ENCODE measurements at places on chromosomes 7 and 10. TPM values are rescaled to one million over a fixed set of nuclear protein-coding genes. Genes with fewer than 3 reads are reported as not detected.
A peak's percentile ranks its signal among the peaks of the same experiment; 100 is the strongest.

GRCh38 chr10:91021901-91022300 lies 101.0 kb upstream of the ANKRD1 start:
- no peak overlapping the region for H3K4me3 ChIP-seq
- H3K27ac ChIP-seq = peak overlapping the region; percentile 36
- no peaks in the 10 kb centered on the region for H3K27me3 ChIP-seq
- no peaks in the 10 kb centered on the region for H3K36me3 ChIP-seq
- H3K4me1 ChIP-seq = peaks cover 8% of the 10 kb centered on the region
- no peak for DNase-seq

DNA sequence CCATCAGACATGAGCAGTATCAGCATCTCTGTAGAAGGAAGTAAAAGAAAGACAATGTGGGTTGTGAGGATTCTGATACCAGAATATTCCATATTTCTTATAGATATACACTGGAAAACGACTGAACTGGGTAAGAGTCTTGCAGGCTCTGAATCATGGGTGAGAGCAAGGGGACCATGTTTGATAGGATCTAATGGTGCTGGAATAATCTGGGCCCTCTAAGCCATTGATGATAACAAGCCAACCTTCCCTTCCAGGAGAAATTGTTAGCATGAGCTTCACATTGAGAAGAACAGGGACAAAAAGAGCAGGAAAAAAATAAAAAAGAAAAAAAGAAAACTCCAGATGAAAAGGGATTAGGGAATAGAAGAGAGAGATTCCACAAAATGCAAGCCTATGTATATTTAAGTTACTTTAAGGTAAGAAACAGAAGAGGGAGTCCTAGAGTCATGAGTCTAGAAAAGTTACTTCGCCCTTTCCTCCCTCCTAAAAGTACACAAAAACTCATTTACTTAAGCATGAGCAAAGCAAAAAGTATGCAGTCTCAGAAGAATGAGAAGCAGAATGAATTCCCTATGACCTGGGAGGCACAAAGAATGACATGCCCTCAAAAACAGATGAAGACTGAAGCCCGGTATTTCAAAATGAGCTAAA lies 181.9 kb downstream of the TMEM26 start:
- H3K27ac ChIP-seq = no peak overlapping the region
- H3K4me3 ChIP-seq = no peak overlapping the region
- no peaks in the 10 kb centered on the region for H3K27me3 ChIP-seq
- H3K36me3 ChIP-seq = no peaks in the 10 kb centered on the region
- no peaks in the 10 kb centered on the region for H3K4me1 ChIP-seq
- no peak for DNase-seq

GRCh38 chr10:7956508-7956907 lies 98.0 kb upstream of the GATA3 start:
- no peaks in the 10 kb centered on the region for H3K27me3 ChIP-seq
- no peak for DNase-seq
- H3K4me3 ChIP-seq = no peak overlapping the region

GRCh38 chr10:29113616-29113945 lies 175.3 kb upstream of the LYZL1 start:
- DNase-seq = no peak
- H3K4me3 ChIP-seq = no peak overlapping the region
- H3K27me3 ChIP-seq = no peaks in the 10 kb centered on the region
- no peaks in the 10 kb centered on the region for H3K36me3 ChIP-seq

DNA sequence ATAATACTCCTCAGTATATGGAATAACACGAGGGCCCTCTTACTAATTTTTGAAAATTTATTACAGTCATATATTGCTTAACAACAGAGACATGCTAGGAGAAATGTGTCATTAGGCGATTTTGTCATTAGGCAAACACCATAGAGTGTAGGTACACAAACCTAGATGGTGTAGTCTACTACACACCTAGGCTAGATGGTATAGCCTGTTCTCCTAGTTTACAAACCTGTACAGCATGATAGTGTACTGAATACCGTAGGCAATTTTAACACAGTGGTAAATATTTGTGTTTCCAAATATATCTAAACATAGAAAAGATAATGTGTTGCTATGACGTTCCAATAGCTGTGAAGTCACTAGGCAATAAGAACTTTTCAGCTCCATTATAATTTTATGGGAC lies 12.8 kb downstream of the OR2F1 start:
- H3K4me1 ChIP-seq = no peaks in the 10 kb centered on the region
- DNase-seq = no peak
- H3K27me3 ChIP-seq = no peaks in the 10 kb centered on the region
- H3K27ac ChIP-seq = no peak overlapping the region

GRCh38 chr7:37971491-37971890 lies 51.1 kb downstream of the EPDR1 start:
- H3K27me3 ChIP-seq = no peaks in the 10 kb centered on the region
- no peaks in the 10 kb centered on the region for H3K4me1 ChIP-seq
- H3K4me3 ChIP-seq = no peak overlapping the region
- no peak for DNase-seq
- H3K27ac ChIP-seq = no peak overlapping the region

- peak overlapping the region; percentile 47 for H3K4me3 ChIP-seq
- peaks cover 12% of the 10 kb centered on the region for H3K4me1 ChIP-seq
- peak; percentile 70 for DNase-seq
- no peak overlapping the region for H3K27ac ChIP-seq
Observed at GRCh38 chr10:117175215-117175900, 21.9 kb upstream of the KCNK18 start.

DNA sequence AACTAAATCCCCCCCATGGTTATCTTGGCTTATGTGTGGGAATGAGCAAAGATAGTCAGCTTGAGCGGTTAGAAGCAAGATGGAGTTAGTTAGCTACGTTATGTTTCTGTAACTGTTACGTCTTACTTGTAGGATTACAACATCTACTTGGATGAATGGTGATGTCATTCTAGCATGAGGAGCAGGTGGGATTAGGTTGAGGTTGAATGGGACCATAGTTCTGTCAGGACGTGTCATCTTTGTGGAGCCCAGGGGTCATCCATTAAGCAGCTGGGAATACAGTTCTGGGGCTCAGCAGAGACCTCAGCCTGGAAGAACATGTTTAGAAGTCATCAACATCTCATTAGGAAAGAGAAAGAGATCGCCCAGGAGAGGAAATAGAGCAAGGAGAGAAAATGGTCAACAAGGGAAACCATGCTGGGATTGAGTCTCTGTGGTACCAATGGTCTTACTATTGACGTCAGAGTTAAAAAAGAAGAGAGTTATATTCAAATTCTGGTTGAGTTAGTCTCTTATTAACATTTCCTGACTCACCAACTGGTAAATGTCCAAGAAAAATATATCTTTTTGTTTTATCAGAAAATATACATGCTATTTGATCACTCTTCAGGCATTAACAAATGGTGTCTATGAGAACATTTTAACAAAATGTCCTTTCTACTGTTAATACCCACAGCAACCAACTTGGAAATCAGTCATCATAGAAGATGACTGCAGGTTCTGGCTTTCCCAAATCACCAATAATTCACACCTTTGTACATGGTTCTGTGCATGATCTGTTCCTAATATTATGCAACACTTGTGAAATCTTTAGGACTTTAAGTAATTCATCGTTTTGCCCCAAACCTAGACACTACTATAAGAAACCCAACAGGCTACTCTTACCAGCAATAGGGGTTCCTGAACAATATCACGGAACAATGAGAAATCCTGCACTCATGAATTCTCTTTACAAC lies 96.9 kb downstream of the KIAA1217 start:
- no peak overlapping the region for H3K27ac ChIP-seq
- peaks cover 15% of the 10 kb centered on the region for H3K4me1 ChIP-seq
- no peaks in the 10 kb centered on the region for H3K27me3 ChIP-seq
- H3K36me3 ChIP-seq = no peaks in the 10 kb centered on the region
- H3K4me3 ChIP-seq = no peak overlapping the region

- no peaks in the 10 kb centered on the region for H3K4me1 ChIP-seq
- no peak overlapping the region for H3K4me3 ChIP-seq
- no peak for DNase-seq
- H3K27me3 ChIP-seq = no peaks in the 10 kb centered on the region
- no peaks in the 10 kb centered on the region for H3K36me3 ChIP-seq
Observed at GRCh38 chr7:41779918-41780317, 77.0 kb upstream of the INHBA start.

- peak overlapping the region; percentile 55 for H3K27ac ChIP-seq
- no peak for DNase-seq
- H3K27me3 ChIP-seq = no peaks in the 10 kb centered on the region
- H3K4me1 ChIP-seq = peaks cover 26% of the 10 kb centered on the region
Observed at GRCh38 chr7:77727936-77728701, 31.9 kb downstream of the RSBN1L start.

GRCh38 chr10:126930883-126931503 lies 25.8 kb downstream of the DOCK1 start:
- no peaks in the 10 kb centered on the region for H3K4me1 ChIP-seq
- H3K4me3 ChIP-seq = no peak overlapping the region
- no peak overlapping the region for H3K27ac ChIP-seq
- H3K27me3 ChIP-seq = no peaks in the 10 kb centered on the region
- no peak for DNase-seq

- peak overlapping the region; percentile 58 for H3K4me3 ChIP-seq
- no peaks in the 10 kb centered on the region for H3K27me3 ChIP-seq
- H3K4me1 ChIP-seq = peaks cover 19% of the 10 kb centered on the region
- DNase-seq = no peak
Observed at GRCh38 chr10:69088471-69088769, 517 bp downstream of the SRGN start.

- peaks cover 10% of the 10 kb centered on the region for H3K4me1 ChIP-seq
- no peaks in the 10 kb centered on the region for H3K36me3 ChIP-seq
- no peak overlapping the region for H3K27ac ChIP-seq
Observed at GRCh38 chr10:16944402-16944801, 127.2 kb upstream of the RSU1 start.

DNA sequence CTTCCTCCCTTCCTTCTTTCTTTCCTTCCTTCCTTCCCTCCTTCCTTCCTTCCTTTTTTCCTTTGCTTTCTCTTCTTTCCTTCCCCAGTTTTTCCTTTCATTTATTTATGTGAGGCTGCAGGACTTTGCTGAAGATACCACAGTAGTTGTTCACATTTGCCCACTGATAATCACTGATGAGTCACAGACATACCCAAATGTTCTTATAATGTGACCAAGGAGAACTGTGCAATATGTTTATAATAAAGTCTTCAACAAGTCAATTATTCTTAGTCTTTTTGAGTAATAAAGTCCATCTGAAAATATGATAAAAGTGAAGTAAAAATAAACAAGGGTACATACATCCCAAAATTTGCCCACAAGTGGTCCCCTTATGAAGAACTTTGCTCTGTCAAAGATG lies 159.7 kb downstream of the GNAI1 start:
- DNase-seq = no peak
- H3K4me1 ChIP-seq = no peaks in the 10 kb centered on the region
- no peaks in the 10 kb centered on the region for H3K27me3 ChIP-seq
- H3K4me3 ChIP-seq = no peak overlapping the region

DNA sequence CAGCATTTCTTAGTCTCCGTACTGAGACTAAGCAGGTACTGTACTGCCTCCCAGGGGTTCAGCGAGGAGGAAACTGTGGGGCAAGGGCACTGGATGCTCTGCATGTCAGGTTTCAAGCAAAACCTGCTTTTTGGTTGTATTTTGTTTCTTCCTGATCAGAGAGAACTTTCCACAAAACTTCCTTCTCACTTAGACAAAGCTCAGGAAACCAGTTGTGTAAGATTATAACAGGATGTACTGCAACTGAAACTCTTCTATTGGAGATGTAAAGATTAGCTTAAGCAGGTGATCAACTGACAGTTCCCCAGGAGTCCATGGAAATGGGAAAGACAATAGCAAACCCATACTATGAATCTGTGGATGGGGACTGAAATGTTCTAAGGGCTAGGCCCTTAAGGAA lies 67.3 kb downstream of the PLCE1 start:
- no peak overlapping the region for H3K27ac ChIP-seq
- no peak overlapping the region for H3K4me3 ChIP-seq
- no peaks in the 10 kb centered on the region for H3K36me3 ChIP-seq
- H3K4me1 ChIP-seq = no peaks in the 10 kb centered on the region
- no peak for DNase-seq
- no peaks in the 10 kb centered on the region for H3K27me3 ChIP-seq

- no peaks in the 10 kb centered on the region for H3K4me1 ChIP-seq
- no peak overlapping the region for H3K4me3 ChIP-seq
- DNase-seq = peak; percentile 48
Observed at GRCh38 chr7:158077934-158078910, 509.4 kb downstream of the PTPRN2 start.

DNA sequence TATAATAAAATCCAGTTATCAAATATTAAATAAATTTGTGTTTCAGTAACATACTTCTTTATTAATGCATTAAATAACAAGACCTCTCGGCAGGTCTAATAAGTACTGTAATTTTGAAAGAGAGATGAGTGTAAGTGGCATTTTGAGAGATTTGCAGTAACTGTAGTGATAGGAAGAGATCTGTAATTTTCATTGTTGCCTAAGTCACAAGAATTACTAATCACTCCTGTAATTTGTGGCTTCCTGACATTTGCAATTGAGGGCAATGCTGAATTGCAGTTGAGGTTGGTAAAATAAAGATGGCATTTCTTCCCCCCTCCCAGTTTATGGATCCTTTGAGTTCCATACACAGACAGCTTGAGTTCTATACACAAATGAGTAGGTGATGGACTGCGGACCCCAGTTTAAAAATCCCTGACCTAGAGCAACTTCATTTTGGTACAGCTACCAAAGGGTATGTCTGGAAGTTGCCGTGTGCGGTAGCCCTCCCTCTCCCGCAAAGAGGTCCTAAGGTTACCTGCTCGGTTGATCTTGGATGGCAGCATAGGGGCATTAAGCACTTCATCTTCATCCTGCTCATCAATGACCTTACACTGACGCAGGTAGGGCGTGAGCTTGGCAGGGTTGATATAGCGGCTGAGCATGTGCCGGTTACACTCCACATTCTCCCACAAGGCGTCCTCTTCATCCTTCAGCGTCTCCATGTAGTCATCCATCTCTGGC lies 96.4 kb downstream of the CARD11 start:
- H3K27me3 ChIP-seq = no peaks in the 10 kb centered on the region
- H3K4me3 ChIP-seq = no peak overlapping the region
- H3K4me1 ChIP-seq = peaks cover 3% of the 10 kb centered on the region
- H3K27ac ChIP-seq = no peak overlapping the region
- H3K36me3 ChIP-seq = no peaks in the 10 kb centered on the region

- no peaks in the 10 kb centered on the region for H3K27me3 ChIP-seq
- no peak overlapping the region for H3K4me3 ChIP-seq
- no peak overlapping the region for H3K27ac ChIP-seq
Observed at GRCh38 chr7:102046373-102047117, 229.1 kb downstream of the CUX1 start.

- no peak overlapping the region for H3K27ac ChIP-seq
- no peaks in the 10 kb centered on the region for H3K4me1 ChIP-seq
- no peaks in the 10 kb centered on the region for H3K36me3 ChIP-seq
- H3K4me3 ChIP-seq = no peak overlapping the region
Observed at GRCh38 chr7:7673240-7673550, 32.6 kb downstream of the UMAD1 start.

GRCh38 chr10:44920252-44920651 lies 9.1 kb downstream of the TMEM72 start:
- no peaks in the 10 kb centered on the region for H3K4me1 ChIP-seq
- H3K27ac ChIP-seq = no peak overlapping the region
- no peaks in the 10 kb centered on the region for H3K27me3 ChIP-seq
- H3K4me3 ChIP-seq = no peak overlapping the region
- H3K36me3 ChIP-seq = no peaks in the 10 kb centered on the region
- no peak for DNase-seq

GRCh38 chr10:67015225-67015624 lies 89.4 kb downstream of the LRRTM3 start:
- no peak overlapping the region for H3K4me3 ChIP-seq
- no peaks in the 10 kb centered on the region for H3K4me1 ChIP-seq
- no peaks in the 10 kb centered on the region for H3K36me3 ChIP-seq
- no peak overlapping the region for H3K27ac ChIP-seq

Gene CNNM2
- total RNA-seq = 12.9 TPM

Gene GNAI1
- 36.0 TPM for total RNA-seq

Gene NKX6-2
- not detected for total RNA-seq

Gene DKK1
- total RNA-seq = 3.7 TPM

Gene MYL10
- total RNA-seq = not detected

Gene AMZ1
- total RNA-seq = 0.29 TPM

Gene TACR2
- 0.90 TPM for total RNA-seq

Gene PAPOLB
- total RNA-seq = 0.38 TPM

Gene MKRN1
- 84.4 TPM for total RNA-seq

Gene REEP3
- 57.1 TPM for total RNA-seq

Gene VAX1
- total RNA-seq = not detected

Data from upper lobe of right lung (tissue), 1 donor.